ENCODE measurements at places on chromosomes 6 and 20.

- no peak for DNase-seq
Observed at GRCh38 chr6:18186540-18187250, 31.5 kb downstream of the KDM1B start.

- no peak for DNase-seq
Observed at GRCh38 chr6:88349511-88349910, 183.4 kb upstream of the CNR1 start.

DNA sequence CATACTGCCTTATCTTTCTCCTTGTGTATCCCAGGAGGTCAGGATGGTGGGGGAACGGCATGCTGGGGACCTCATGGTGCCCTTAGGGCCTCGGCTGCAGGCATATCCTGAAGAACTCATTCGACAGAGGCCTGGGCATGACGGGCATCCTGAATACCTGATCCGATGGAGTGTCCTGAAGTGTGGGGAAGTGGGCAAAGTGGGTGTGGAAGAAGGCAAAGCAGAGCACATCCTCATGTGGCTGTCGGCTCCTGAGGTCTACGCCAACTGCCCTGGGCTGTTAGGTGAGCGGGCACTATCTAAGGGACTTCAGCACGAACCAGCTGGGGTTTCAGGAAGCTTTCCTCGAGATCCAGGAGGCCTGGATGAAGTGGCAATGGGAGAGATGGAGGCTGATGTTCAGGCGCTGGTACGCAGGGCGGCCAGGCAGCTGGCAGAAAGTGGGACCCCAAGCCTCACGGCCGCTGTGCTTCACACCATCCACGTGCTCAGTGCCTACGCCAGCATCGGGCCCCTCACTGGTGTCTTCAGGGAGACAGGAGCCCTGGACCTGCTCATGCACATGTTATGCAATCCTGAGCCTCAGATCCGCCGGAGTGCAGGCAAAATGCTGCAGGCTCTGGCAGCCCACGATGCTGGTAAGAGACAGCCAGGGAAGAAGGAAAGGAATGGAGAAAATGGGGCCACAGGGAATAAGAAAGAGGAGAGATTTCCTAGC, 2.4 kb downstream of the CUL9 start:
- DNase-seq: no peak

DNA sequence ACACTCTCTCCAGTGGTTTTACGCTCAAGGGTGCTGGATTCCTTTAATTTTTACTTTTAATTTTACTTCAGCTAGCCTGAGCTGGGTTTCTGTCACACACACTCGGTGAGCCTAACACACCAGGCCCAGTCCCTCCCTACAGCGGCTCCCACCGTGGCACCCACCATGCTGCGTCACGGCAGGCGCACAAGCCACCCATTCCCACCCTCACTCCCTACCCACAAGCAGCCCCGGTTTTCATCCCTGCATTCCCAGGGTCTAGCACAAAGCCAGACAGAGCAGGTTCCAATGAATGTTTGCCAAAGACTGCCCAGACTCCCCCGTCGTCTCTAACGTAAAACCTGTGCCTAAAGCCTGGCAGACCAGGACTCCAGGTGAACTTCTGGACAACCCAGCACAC, 50.3 kb downstream of the MYH7B start:
- DNase-seq: no peak

DNA sequence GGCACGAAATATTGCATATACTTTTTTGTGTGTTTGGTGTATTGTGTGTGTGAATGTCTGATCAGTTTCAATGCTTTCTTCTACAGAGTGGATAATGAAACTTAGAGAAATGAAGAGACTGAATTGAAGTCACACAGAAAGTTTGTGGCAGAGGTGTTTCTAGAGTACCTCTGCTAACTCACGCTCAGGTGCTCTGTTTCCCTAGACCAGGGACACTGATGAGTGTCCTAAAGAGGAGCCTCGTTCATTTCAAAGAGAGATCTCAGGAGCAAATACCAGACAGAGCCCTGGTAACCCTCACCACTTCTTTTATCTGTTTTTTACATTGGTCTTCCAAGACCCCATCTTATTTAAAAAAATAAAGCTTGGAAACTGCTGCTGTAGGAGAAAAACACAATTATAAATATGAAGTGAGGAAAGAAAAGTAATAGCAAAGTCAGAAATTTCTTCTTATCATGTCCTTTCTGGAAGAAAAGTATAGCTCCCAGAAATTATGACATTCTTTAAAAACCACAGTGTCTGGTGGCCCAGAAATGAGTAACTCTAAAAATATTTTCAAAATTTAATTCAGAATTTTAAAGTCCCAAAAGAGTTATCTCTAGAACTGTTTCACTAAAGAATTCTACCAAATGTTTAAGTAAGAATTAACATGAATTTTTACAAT, 720.6 kb downstream of the RFPL4B start:
- no peak for DNase-seq

- no peak for DNase-seq
Observed at GRCh38 chr6:107629548-107630129, 139.7 kb downstream of the SOBP start.

- no peak for DNase-seq
Observed at GRCh38 chr6:111150577-111150976, 63.3 kb downstream of the SLC16A10 start.

GRCh38 chr20:24783631-24784492, 165.2 kb upstream of the CST7 start:
- no peak for DNase-seq

DNA sequence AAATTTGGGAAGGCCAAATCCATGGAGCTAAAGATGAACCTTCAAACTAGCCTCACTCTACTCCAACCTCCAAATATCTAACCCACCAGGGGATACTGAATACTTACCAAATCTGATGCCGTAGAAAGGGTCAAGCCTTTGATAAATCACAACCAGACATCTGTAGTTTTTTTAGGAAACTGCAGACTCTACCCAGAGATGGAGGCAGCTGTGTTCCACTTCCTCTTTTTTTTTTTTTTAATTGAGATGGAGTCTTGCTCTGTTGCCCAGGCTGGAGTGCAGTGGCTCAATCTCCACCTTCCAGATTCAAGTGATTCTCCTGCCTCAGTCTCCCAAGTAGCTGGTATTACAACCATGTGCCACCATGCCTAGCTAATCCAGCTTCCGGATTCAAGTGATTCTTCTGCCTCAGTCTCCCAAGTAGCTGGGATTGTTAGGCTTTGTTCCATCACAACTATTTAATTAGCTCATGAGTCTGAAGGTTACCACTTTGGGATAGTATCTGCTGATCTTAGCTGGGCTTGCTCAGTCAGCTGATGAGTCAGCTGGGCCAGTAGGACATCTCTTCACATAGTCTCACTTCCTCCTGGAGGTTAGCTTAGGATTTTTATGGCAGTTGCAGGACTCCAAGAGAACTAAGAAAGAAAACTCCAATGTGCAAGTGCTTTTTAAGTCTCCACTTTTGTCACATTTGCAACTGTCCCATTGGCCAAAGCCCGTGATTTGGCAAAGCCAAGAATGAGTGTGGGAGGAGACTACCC, 13.3 kb downstream of the FRK start:
- DNase-seq: no peak

- DNase-seq: peak; percentile 54
Observed at GRCh38 chr6:137823826-137824555, 43.1 kb upstream of the TNFAIP3 start.

DNA sequence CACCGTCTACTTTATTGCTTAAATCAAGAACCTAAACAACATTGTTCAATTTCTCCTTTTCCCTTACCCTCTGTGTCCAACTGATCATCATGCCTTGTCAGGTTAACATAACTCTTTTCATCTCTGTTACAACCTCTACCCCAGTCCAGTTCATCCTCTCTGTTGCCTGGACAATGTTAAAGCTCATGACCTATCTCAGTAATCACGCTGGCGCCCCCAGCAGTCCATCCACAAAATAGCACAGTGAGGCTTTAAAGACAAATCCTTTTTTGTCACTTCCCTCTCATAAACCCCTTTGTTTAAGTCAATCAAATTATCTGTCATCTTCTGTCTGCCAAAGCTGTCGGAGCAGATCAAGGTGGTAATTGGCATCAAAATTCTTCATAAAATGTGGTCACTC, 140.1 kb downstream of the QKI start:
- peak; percentile 51 for DNase-seq

DNA sequence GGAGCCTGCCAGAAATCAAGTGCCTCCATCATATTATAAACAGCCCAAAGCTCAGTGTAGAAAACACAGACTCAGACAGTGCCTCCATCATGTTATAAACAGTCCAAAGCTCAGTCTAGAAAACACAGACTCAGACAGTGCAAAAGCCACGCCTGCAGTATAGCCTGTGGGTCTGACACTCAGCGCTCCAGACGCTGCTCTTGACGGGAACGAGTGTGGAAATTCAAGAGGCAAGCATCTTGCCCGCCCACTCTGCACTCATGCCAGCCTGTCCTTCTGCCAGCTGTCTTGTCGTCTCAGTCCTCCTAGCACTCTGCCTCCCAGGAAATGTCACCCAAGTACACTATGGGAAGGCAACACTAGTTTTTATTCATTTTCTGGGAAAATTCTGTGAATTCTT, 274.2 kb upstream of the CDH4 start:
- DNase-seq: no peak

DNA sequence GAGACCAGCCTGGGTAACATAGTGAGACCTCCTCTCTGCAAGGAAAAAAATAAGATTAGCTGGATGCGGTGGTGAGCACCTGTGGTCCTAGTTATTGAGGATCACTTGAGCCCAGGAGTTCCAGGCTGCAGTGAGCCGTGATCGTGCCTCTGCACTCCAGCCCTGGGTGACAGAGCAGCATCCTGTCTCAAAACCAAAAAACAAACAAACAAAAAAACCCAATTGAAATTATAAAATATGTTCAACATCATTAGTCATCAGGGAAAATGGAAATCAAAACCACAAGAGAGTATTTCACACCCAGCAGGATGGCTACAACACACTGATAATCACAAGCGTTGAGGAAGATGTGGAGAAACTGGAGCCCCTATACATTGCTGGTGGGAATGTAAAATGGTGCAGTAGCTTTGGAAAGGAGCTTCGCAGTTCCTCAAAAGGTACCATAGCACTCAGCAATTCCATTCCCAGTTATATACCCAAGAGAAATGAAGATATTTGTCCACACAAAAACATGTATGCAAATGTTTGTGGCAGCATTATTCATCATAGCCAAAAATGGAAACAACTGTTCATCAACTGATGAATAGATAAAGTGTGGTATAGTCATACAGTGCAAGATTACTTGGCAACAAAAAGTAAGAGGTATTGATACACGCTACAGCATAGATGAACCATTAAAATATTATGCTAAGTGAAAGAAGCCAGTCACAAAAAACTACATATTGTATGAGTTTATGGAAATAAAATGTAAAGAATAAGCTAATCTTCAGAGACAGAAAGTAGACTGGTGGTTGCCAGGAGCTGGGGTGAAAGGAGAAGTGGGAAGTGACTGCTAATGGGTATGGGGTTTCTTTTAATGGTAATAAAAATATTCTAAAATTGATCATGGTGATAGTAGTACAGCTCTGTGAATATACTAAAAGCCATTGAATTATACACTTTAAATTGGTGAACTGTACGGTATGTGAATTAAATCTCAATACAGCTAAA, 38.7 kb upstream of the RIPOR2 start:
- DNase-seq: peak; percentile 37

DNA sequence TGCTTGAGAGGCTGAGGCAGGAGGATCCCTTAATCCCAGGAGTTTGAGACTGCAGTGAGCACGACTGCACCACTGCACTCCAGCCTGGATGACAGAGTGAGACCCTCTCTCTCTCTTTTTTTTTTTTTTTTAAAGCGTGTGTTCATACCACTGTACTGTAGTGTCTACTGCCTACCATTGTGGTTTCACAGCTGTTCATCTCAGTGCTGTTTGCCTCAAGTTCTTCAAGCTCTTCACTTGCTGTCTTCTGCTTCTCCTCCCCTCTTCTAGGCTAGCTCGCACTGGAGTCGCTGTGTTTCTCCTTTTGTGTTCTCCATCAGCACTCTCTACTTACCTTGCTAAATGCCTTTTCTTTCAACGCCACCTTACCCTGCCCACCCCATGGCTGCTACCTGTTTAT, 7.4 kb downstream of the FOXO3 start:
- no peak for DNase-seq

GRCh38 chr6:7060769-7061516, 46.8 kb upstream of the RREB1 start:
- no peak for DNase-seq

- no peak for DNase-seq
Observed at GRCh38 chr20:45850238-45850637, 7.0 kb downstream of the ACOT8 start.

GRCh38 chr6:155883334-155883731, 427.7 kb upstream of the NOX3 start:
- DNase-seq: no peak

DNA sequence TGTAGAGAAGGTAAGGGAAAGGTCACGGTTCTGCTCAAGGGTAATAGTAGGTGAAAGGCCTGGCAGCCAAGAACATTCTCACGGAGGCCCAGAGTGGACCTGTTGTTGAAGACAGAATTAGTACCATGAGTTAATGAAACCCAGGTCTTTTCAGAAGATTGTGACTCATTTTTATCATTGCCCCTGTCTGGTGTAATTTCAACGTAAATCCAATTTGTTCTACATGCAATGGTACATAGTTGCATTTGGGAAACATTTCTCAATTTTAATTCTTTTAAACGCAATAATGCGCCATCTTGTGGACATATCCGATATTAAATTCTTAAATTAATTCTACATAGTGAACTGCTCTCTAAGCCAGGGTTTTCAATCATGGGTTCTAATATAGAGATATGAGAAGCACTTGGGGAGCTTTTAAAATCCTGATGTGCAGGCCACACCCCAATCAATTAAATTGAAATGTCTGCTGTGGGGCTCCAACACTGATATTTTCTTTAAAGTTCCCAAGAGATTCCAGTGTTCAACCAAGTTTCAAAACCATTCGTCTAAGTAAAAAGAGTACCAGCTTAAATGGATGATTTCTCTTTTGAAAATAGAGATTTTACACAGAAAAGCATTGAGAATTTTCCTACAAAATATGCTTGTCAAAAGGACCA, 257.4 kb downstream of the PLCB1 start:
- no peak for DNase-seq

DNA sequence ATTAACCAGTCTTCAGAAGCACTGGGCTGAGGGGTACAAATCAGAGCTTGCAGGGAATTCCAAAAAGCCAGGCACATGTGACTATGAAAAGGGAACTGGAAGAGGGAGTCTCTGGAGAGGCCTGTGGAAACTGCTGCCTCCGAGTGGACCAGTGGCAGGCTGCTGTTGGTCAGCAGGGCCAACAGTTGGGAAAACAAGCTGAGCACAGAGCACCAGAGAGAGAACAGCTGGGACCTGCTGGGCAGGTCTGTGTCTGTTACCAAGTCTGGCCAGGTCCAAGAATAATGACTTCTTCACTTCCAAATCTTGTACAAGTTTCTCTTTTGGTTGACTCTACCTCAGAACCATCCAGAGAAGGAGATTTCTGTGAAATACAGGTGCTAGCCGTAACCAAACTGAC, 81.4 kb downstream of the LIN28B start:
- no peak for DNase-seq

DNA sequence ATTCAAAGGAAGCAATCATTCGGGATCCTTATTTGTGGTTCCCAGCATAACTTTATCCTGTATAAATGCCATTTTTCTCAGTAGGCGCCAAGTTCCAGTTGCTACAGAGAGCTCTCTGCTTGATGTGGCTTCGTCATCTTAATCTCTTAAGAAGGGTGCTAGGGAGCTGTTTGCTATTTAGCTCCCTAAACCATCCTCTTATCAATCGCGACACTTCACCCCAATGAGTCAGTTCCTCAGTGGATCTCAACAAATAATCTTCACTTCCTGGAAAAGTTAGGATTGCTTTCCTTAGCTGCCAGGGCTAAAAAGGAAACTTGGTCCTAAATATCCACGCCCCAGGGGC, 1.3 kb upstream of the NKAIN2 start:
- DNase-seq: no peak

Data from activated naive CD4-positive, alpha-beta T cell treated with anti-CD3 and anti-CD28 coated beads, Interleukin-2, amount 50 U/mL, for 16 hours (primary cell).